ENCODE measurements at places on chromosomes 6 and 20.

- DNase-seq: no peak
Measured at GRCh38 chr6:33075568-33076405, at the start of gene HLA-DPB1. Gene HLA-DPB1 (plus strand): TSS chr6:33075990. CDS start chr6:33076042, 52 bp downstream.

DNA sequence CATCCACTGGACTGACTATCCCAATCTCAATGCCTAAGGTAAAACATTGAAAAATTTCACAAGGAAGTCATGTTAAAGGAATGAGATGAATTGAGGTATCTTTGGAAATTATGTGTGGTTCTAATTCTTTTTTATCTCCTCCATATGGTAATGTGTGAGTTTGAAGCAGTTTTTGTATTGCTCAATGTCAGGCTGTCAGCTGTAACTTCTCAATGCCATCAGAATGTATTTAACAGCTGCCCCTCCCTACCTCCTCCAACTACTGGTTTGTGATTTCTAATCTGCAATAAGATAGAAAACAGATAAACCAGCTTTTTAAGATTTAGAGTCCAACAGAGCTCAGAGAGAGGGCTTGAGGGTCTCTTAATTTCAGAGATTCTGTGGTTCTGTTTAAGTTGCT, 1005.8 kb upstream of the ADGRB3 start:
- DNase-seq: no peak

DNA sequence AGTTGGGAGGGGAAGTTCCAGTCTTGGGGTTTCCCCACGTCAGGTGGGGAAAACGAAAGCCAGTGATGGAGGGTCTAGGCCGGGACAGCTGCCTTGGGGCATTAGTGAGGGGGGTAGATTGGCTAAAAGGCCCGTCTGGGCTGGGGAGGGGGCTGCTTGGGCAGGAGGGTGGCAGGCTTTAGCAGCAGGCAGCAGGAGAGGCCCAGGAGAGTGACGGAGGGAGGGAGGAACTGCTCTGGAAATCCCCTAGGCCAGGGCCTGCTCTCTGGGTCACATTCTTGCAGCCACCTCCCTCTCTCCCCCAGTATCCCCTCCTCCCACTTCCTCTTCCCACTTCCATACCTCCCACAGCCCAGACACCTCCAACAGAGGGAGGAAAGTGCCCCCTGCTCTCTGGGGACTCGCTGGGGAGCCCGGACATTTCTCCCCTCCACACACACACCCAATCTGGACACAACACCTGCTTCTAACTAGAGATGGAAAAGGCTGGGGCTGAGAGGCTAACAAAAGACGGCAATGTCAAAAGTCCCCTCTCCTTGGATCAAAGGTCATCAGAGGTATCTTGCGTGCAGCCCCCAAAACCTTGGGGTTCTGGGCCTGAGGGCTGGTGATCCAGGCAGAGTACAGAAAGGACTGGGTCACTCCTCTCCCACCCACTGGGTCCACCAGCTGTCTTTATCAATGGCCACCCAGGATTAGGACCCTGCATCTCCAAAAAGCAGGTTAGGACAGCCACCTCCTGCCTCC, 1.8 kb downstream of the NFKBIE start:
- no peak for DNase-seq

DNA sequence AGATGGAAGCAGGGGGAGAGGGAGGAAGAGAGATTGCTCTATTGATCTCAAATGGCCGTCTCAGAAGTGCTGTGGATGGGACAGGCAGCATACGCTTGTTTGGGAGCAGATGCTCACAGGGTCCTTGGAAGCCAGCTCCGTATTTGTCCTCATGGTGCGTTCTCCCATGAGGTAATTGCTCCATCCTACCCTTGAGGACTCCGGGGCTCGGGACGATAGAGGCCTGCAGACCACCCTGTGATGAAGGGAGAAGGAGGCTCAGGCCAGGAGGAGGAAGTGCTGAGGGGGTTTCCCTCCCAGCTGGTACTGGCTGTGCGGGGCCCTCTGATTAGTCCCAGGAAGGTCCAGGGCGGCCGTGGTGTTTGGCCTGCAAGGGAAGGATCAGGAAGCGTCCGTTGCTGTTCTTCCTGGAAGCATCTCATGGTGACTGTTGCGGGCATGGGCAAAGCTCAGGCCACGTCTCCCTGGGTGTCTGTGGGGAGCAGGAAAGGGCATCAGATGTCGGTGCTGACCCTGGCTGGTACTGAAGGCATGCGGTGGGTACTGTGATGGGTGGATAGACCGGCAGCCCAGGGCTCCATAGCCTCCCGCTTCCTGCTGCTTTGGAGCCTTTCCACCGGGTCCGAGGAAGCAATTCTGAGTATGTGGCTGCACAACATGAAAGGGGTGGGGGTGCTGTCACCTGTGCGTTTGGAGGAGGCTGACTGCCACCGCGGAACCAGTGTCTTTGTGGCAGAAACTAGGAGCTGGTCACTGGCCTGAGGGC, 158.3 kb downstream of the SYCP2 start:
- no peak for DNase-seq

- DNase-seq: no peak
Measured at GRCh38 chr6:90368601-90369000, 72.0 kb upstream of the BACH2 start.

- DNase-seq: no peak
Measured at GRCh38 chr6:98824902-98825599, 9.3 kb upstream of the POU3F2 start.

- DNase-seq: no peak
Measured at GRCh38 chr6:24929242-24929641, 6.5 kb downstream of the RIPOR2 start.

GRCh38 chr20:63448031-63448430, 24.4 kb downstream of the KCNQ2 start:
- no peak for DNase-seq

DNA sequence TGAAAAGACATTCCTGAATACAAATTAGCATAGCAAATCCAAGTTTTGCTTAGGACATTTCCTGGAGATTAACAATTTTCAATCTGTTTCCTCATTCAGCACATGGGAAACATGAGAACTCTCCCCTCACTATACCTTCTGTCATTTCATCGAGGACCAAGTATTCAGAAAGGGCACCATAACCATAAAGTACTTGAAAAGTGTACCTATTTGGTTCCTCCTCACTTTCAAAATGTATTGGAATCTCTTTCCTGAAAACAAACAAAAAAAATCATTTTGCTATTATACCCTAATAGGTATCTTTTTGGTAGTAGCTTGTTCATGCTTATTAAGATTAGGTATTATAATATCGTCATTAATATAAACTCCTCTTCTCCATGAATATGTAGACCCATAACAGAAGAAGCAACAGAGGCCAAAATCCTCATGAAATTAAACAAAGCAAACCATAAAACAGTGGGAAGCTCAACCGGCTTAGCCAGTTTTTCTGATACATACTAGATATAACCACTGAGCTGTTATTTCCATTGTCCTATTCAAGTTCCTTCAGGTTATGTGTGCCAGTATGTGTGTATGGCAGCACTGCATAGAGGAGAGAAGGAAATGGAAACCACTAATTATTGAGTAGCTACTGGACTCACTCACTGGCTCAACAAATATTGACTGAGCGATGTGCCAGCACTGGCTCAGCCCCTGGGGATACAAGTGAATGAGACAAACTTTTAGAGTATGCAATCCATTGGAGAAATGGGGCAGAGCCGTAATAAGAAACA, 274.0 kb downstream of the MAFB start:
- DNase-seq: no peak

GRCh38 chr6:11509471-11509870, 28.1 kb upstream of the TMEM170B start:
- no peak for DNase-seq

All from activated T-cell treated with anti-CD3 and anti-CD28 coated beads for 24 hours (primary cell).